ENCODE measurements at places on chromosomes 5 and 9.

DNA sequence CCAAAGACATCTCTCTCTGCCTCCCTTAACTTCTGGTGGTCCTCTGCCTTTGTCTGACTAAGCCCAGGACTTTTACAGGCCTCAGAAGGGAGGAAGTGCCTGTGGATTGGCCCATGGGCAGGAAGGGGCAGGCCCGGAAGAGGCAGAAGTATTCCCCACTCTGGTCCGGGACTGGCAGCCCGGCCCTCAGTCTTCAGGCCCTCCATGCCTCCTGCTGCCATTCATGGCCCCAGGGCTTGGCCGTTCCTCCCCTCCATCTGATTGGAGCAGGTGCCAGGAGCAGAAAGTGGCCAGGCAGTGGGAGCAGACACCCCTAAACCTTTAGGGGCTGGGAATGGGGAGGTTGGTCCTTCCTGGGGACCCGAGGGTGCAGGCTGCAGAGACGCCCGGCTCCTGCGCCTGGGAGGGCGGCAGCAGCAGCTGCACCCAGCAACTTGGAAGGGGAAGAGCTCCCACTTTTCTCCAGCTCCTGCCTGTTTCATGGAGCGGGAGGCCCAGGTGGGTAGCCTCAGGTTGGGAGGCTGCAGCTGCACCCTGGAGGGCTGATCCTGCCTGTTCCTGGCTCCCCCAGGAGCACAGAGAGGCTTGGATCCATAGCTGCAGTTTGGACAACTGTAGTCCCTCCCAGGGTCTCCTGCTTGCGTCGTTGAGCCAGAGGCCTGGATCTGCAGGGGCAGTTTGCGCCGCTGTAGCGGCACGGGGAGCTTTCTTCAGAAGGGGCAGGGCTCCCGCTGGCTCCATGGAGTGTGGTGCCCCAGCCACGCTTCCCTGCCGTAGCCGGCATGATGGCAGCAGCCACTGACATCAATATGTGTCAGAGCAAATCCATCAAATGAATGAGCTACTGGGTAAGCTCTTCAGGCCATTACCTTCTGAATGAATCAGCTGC lies 661.5 kb upstream of the NUDT12 start:
- DNase-seq = no peak

DNA sequence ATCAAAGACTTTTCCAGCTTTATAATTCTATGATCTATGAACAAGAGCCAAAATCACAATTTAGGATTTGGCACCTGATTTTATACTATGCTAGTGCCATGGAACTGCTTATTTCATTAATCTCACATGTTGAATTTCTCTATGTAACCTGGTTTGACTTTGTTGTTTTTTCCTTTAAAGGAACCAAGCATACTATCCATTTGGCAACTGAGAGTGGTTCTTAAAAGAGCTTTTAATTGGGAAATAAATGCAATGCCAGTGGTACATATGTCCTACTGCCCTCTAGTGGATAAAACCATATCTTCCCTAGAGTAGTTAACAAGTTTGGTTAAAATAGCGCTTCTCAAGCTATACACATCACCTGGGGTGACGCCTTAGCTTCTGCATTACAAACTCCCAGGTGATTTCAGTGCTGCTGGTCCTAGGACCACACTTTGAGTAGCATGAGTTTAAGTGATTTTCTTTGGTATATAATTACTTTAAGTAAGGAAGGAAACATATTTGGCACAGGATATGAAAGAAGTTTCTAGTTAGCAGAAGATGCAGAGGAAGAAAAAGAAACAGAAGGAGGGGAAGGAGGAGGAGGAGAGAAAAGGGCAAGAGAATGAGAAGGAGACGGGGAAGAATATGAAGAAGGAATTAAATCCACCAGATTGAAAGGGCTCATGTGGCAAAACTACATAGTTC lies 56.8 kb downstream of the FGF10 start:
- peak; percentile 25 for DNase-seq

DNA sequence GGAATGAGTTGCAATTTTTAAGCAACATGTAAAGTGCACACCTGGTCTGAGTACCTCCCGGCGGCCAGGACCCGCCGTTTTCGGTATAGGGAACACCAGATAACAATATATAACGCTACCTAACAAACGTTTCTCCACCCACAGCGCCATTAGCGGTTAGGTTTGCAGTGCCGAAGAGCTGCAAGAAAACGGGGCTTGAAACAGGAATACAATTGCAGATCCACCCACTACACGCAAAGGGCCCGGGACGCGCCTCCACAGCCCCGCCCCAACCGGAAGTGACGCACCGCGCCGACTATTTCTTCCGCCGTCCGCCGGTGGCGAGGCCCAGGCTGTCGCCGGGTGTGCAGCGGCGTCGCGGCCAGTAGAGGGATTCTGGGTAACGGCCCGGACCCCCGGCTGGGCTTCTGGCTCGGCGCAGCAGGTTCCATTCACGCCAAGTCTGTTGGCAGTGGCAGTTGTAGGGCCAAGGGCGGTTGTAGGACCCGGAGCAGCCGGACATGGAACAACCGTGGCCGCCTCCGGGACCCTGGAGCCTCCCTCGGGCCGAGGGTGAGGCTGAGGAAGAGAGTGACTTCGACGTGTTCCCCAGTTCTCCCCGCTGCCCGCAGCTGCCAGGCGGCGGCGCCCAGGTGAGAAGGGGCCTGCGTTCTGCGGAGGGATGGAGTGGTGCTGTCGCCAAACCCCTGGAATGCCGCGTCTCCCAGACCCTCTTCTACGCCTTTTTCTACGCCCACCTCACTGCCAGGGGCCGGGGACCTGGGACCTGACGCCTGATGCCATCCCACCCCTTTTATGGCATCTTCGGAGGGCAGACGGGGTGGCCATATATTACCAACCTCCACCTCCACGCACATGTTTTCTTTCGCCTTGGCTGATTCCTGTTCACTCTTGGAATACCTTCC lies at the start of gene CDC37L1:
TSS of gene CDC37L1 (plus strand) at position 302 of the 905 bp plus-strand sequence. CDS start at position 501, 199 bp downstream.
- DNase-seq = peak; percentile 48

GRCh38 chr9:109640580-109641371 lies 139.2 kb upstream of the PALM2AKAP2 start:
- DNase-seq = no peak

DNA sequence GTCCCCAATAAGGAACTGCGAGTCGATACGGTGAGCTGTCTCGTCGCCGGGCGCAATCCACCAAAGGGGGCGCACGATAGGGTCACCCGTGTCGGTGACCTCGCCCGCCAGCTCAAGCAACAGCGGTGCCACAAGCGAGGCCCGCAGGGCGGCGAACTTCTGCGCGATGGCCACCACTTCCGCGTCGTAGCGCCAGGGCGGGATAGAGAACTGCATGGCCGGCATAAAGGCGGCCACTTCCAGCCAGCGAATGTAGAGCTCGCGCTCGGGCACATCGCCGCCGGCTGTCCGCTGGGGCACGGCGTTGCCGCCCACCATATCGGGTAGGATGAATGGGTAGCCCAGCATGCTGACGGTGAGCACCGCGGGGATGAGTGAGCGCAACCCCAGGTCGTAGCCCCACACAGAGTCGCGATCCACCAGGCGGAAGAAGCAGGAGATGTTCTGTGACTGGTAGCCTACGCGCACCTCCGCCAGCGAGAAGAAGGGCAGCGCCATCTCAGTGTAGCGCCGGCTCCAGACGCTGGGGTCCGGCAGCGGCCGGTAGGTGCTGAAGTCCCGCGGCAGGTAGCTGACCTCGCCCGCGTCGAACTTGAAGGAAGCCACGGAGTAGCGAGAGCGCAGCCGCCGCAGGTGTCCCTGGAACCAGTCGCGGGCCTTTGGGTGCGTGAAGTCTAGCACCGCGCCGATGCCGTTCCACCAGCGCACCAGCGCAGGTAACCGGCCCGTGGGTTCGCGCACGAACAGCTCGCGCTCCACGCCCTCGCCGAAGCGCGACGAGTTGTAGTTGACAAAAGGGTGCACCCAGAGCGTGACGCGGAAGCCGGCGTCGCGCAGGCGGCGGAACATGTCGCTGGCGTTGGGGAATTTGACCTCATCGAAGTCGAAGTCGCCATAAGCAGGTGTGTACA lies 5.5 kb downstream of the MYORG start:
- no peak for DNase-seq

- DNase-seq = no peak
These were observed 38.6 kb upstream of the TESK1 start for GRCh38 chr9:35566417-35566816.

GRCh38 chr5:56479696-56480077 lies 246.6 kb upstream of the ANKRD55 start:
- no peak for DNase-seq

DNA sequence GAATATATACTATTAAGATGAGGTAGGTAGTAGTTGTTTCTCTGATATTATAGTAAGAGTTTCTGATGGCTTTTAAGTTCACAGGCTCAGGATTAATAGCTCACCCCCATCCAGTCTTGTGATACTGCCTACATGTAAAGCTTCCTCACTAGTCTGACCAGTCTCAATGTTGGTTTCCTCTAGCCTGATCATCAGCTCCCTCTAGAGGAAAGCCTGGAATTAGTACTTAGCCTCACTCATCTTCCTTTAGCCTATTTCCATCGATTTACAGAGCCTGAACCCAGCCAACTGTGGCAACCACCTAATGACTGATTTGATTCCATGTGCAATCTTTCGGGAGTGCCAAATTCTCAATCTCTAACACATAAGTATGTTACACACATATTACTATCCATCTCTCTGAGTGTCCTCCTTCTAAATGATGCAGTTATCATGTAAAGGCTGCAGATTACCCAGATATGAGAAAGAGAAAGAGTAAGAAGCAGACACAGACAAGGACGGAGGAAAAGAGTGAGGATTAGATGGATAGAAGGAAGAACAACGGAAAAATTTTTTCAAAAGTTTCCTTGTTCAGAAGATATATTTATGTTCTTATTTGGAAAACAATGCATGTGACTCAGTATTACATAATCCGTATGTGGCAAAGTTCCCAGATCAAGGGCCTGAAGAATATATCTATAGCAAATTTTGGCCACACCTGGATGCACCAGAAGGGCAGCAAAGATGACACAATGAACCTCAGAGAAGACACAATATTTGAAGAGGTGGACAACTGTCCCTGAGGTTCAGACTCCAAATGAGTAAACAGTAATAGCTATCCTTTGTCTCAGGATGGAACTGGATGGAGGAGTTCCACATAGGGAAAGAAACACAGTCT lies 333.7 kb downstream of the ELAVL2 start:
- peak; percentile 18 for DNase-seq

DNA sequence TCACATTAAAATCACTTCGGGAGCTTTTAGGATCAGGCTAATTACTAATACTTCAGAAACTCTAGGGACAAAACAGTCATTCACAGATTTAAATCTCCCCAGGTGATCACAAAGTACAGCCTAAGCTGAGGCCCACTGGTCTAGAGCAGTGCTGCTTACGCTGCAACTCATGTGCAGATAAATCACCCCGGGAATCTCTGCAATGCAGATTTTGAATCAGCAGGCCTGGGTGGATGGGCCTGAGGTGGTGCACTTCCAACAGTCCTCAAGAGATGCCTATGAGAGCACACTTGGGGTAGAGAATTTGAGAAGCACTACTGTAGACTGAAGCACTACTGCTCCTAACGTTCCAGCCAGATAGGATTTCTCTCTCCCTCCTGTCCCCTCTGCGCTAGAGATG lies 28.4 kb downstream of the CSF1R start:
- DNase-seq = no peak

DNA sequence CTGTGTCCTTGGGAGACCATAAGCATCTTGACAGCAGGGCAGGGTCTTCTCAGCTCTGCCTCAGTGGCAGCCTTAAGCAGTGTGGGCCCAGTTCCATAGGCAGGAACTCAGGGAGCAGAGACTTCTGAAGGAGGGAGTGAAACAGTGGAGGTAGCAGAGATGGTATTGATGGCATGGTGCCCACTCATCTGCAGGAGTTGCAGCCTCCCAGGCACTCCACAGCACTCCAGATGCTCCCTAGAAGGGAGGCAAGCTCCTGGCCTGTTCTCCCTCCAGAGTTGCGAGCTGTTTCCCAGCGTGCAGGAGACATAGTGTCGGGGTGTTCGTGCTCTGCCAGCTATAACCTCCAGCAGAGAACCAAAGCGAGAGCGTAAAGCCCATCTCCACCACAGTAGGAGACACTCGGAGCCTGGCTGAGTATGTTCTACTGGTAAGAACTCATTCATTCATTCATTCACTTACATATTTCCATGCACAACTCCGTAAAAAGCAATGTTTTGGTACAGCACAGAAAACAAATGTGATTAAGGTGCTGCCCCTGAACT lies 31.4 kb upstream of the UNC5A start:
- no peak for DNase-seq

GRCh38 chr5:153520952-153521351 lies 30.5 kb downstream of the GRIA1 start:
- DNase-seq = no peak

- no peak for DNase-seq
These were observed 52.4 kb upstream of the SHISAL2B start for GRCh38 chr5:64637837-64638443.

DNA sequence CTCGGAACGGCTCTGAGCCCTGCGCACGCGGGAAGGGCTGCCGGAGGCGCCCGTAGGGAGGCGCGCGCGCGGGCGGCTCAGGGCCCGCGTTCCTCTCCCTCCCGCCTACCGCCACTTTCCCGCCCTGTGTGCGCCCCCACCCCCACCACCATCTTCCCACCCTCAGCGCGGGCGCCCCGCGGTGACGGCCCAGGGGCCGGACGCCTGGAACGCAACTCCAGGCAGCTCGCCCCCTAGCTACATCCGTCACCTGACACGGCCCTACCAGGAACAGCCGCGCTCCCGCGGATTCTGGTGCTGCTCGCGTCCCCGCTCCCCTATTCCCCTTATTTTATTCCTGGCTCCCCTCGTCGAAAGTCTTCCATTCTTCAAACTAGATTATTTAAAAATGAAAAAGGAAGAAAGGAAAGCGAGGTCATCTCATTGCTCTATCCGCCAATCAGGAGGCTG lies at the start of gene CDKN2B-AS1:
TSS of gene CDKN2B-AS1 (plus strand) at position 236 of the 450 bp plus-strand sequence.
- no peak for DNase-seq

DNA sequence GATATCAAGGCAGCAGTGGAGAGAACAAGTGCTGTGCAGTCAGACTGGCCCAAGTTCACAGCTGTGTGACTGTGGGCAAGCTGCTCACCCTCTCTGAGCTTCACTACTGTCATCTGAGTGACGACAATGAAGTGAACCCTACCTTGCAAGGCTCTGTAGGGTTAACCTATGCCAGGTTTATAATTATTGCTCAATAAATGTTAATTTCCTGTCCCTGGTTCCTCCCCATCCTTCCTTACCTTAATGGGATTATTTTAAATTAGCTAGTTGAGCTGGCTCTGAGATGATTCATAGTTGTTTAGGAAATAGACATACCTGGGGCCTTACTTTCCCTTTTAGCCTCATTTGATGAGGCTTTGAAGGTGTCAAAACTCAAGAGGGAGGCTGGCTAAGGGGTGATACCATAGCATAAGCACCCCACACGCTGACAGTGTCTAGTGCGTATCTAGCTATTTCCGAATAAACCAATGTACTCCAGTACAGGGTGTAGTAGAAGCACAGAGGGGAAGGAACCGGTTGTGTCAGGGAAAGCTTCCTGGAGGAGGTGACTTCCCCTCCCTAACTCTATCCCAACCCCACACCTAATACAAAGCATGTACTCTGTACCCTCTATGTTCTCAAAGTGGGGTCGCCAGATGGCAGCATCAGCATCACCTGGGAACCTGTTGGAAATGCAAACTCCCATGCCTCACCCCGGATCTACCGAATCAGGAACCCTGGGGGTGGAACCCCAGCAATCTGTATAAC lies 63.3 kb upstream of the SLC25A51 start:
- no peak for DNase-seq

GRCh38 chr5:140674211-140674610 lies 835 bp upstream of the DND1 start:
- DNase-seq = no peak

- no peak for DNase-seq
These were observed 3.5 kb downstream of the RUFY1 start for GRCh38 chr5:179553875-179554274.

- DNase-seq = no peak
These were observed 38.4 kb downstream of the PTCH1 start for GRCh38 chr9:95478335-95478734.

Data from Panc1 (cell line).